ENCODE measurements at places on chromosomes 4 and X.

DNA sequence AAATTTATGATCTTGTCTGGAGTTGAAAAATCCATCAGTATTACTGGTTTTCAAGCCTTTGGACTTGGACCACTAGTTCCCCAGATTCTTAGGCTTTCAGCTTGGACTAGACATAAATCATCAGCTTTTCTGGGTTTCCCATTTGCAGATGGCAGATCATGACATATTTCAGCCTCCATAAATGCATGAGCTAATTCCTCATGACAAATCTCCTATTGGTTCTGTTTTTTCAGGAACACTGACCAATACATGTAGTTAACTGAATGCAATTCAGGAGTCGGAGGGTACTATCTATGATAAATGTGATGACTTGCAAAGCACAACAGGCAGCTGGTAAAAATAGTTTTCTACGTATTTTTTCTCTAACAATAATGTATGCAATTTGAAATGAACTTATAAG is 635.6 kb downstream of the TRAM1L1 start:
- no peak for DNase-seq

- no peak for DNase-seq
Measured at GRCh38 chrX:47748576-47748975, 88.1 kb upstream of the ZNF81 start.

GRCh38 chrX:10110316-10110935 is 46.3 kb upstream of the CLCN4 start:
- no peak for DNase-seq

GRCh38 chrX:94288972-94289371 is 615.0 kb downstream of the FAM133A start:
- no peak for DNase-seq

DNA sequence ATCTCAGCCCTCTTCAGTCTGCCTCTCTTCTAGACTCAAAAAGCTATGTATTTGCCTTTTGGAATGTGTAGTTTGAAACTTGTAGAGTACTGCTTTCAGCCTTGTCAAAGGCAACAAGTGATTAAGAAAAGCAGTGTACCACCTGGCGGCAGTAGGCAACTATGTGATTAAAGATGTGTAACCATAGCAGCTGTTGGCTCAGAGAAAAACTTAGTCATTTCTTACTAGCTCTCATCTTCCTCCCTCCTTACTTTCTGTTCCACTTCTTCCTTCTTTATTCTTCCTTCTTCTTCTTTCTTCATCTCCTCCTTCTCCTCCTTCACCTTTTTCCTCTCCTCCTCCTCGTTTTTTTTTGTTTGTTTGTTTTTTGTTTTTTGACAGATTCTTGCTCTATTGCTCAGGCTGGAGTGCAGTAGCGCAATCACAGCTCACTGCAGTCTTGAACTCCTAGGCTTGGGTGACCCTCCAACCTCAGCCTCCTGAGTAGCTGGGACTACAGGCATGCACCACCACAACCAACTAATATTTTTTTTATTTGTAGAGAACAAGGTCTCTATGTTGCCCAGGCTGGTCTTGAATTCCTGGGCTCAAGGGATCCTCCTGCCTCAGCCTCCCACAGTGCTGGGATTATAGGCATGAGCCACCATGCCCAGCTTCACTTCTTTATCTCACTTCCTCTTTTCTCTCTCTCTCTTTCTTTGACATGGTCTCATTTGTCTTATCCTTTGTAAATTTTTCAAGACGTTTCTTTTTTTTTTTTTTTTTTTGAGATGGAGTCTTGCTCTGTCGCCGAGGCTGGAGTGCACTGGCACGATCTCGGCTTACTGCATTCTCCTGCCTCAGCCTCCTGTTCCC is 32.6 kb downstream of the ABHD18 start:
- DNase-seq = no peak
